ENCODE measurements at places on chromosomes 1 and 21. TPM values are rescaled to one million over a fixed set of nuclear protein-coding genes. Genes with fewer than 3 reads are reported as not detected.

DNA sequence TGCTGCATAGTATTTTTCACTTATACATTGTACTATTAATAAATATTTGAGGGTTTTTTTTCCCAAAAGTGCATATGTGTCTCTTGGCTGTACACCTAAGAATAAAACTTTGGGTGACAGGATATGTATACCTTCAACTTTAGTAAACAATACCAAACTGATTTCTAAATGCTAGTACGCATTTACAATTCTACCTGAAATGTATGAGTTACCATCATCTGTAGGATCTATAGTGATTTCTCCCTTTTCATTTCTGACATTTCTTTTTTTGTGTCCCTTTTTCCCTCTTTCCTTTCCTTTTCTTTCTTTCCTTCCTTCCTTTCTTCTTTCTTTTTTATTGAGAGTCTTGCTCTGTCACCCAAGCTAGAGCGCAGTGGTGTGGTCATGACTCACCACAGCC, 16.7 kb upstream of the BMP8B start:
- DNase-seq: no peak

DNA sequence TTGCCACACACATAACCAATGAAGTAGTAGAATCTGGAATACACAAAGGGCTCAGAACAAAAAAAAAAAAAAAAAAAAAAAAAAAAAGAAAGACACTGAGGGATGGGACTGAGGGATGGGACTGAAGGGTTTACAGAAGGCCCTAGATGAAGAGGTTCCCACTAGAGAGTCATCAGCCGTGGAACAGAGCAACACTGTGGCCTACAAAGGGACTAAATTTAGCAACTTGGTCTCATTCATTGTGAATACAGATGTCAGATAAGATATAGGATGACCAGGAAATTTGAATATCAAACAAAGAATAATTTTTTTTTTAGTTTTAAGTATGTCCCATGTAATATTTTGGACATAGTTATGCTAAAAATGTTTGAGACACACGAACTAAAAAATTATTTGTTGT, 62.1 kb downstream of the GLUL start:
- DNase-seq: no peak

- DNase-seq: no peak
These were observed 36.9 kb downstream of the EIF2D start for GRCh38 chr1:206575165-206575893.

The GBP7 gene
- not detected for total RNA-seq

The OR2L5 gene
- not detected for total RNA-seq

Measured in omental fat pad (tissue), 4 donors.